Spleen (tissue), 13 donors: ENCODE measurements at places on chromosomes 4 and X.

- no peak for DNase-seq
These were observed 63.9 kb upstream of the FAT1 start for GRCh38 chr4:186787536-186787935.

DNA sequence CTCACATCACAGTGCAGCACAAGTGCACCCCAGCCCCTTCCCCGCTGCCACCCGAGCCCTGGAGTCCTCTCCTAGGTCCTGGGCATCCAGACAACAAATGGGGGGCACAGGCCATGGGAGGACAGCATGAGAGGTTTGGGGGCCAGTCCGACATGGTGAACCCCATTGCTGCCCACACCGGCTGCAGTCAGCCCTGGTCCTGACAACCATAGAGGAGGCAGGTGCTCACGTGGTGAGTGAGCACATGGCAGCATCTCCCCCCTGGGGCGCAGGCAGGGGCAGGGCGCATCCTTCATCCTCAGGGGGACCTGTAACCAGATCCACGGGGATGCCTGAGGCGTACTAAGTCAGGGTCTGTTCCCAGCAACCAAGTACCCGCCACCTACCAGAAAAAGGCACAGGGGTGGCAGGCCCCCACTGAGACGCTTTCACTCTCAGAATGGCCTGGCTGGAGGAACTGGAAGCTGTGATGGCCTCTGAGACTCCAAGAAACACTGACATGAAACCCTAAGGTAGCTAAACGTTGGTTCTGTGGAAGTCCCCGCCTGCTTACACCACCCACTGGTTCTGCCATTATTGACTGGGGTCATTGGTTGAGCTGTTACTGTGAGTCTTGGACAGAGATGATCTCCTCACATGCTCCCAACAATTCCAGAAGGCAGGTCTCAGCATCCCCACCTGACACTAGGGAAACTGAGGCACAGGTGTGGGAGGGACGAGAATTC is 6.5 kb downstream of the ZFYVE28 start:
- DNase-seq: no peak

GRCh38 chrX:1700757-1701156 is 85.9 kb downstream of the ASMT start:
- DNase-seq: no peak

GRCh38 chr4:17578482-17578891 is 1.5 kb downstream of the LAP3 start:
- DNase-seq: no peak

GRCh38 chrX:22526339-22526738 is 253.6 kb downstream of the CBLL2 start:
- no peak for DNase-seq

DNA sequence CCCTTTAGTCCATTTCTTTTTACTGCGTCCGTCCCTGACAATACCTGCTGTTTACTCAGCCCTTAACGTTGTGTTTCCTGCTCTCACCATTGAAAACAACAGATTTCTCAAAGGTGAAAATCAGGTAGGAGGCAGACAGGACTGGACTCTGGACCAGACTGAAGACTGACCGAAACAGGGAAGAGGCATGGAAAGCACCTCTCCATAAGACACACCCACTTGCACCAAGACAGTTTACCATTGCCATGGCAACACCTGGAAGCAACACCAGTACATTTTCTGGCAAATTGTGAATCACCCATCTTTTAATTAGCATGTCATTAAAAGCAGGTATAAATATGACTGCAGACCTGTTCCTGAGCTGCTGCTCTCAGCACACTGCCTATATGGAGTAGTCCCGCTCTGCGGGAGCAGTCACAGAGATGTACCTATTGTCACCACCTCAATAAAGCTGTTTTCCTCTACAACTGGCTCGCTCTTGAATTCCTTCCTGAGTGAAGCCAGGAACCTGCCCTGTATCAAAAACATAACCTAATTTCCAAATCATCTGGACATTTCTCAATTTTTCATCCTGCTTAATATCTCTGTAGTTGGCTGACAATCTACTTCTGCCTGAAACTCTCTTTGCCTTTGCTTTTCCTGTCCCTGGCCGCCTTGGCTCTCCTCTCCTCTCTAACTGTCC is 117.0 kb downstream of the RNF150 start:
- DNase-seq: no peak

DNA sequence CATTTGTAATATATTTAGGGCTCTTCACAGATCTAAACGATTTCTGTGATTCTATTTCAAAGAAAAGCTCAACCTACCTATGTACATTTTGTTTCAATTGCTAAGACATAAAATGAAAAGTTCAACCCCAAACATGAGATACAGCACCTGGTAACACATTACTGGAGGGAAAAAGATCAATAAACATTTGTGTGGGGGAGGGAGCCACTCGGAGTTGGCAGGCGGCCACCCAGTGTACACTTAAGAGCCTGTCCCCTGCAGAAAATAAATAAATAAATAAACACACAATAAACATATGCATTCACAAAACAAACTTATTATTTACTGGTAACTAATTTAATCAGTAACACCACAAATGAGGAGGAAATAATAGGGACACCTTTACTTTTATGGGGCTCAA is 19.3 kb downstream of the PRSS48 start:
- no peak for DNase-seq

- peak; percentile 89 for DNase-seq
These were observed 361 bp downstream of the QDPR start for GRCh38 chr4:17511509-17511949.

DNA sequence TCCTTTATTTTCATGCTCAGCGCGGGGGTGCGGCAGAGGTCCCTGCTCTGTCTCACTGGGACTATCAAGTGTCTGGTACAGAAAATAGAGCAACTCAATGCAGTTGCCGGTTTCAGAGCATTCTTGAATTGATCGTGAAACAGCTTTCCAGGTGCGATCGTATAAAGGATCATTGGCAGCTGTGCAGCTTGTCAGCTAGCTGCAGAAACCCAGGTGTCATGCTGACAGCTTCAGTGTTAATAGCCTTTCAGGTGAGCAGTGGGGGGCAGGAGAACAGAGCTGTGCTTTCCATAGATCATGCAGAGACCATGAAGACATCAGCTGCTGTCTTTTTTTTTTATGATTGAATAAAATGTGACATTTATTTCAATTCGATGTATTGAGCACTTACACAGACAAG is 583.9 kb downstream of the NLGN4X start:
- no peak for DNase-seq

- no peak for DNase-seq
These were observed 6.8 kb upstream of the ODAPH start for GRCh38 chr4:75549019-75549418.

DNA sequence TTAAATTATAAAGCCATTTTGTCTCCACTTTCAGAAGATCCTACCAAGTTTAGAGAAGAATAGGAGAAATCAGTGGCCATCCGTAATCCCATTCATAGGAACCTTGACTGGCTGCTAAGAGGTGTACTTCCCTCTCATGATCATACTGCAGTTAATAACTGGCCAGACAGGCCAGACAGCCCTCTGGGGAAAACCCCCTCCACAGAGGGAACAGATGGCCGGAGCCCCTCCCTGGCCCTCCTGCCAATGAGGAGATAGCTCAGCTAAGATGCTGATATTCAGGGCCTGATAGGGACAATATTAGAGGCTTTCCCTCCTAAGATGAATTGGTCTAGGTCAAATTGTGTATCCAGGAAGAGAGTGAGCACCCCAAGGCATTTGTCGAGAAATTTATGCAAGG is 200.0 kb upstream of the MAOA start:
- DNase-seq: no peak

DNA sequence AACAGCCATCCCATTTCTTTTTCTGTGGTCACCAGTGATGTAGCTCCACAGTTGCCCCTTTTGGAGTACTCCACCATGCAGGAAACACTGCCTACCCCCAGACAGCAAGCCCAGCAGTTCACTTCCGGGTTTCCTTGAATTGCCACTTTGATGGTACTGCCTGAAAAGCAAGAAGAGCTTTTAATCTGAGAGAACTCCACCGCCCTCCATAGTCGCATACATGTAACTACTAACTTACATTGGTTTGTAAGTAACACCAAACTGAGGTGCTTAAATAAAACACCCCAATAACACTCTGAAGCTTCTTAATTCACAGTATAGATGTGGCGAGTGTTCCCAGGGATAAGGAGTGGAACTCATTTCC is 53.6 kb upstream of the HPSE start:
- no peak for DNase-seq

- no peak for DNase-seq
These were observed 60.6 kb upstream of the LIMCH1 start for GRCh38 chr4:41477181-41477905.

GRCh38 chr4:104868958-104869357 is 277.7 kb upstream of the TET2 start:
- no peak for DNase-seq

- no peak for DNase-seq
These were observed 76.4 kb downstream of the CLCN4 start for GRCh38 chrX:10233173-10233572.

DNA sequence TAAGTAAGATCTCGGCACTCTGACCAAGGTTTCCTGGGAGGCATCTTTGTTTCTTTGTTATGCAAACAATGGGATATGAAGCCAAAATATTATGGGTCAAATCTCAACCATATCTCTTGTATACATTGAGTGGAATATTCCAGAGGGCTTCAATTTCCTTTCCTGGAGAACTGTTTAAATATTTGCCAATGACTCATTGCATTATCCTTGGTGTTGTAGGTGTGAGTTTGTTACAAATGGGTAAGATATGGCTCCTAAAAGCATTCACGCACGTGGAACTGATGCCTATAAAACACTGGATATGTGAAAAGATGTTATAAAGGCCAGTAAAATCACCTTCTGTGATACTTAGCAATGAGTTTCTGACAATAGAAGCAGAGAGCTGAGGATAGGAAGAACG is 150.5 kb upstream of the WDR1 start:
- no peak for DNase-seq

DNA sequence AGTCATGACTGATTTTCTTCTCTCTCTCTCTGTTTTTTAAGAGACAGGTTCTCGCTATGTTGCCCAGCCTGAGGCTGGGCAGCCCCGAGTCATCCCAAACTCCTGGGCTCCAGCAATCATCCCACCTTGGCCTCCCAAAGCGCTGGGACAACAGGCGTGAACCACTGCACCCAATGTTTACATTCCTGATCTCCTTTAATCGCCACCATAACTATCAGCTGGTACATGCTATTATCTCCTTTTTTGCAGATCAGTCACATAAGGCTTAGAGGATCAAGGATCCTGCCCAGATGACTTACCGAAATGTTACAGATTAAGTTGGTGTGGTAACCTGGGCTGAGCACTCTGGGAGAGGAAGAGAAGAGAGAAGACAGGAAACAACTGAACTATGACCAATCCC is 1.5 kb upstream of the USP46 start:
- no peak for DNase-seq

DNA sequence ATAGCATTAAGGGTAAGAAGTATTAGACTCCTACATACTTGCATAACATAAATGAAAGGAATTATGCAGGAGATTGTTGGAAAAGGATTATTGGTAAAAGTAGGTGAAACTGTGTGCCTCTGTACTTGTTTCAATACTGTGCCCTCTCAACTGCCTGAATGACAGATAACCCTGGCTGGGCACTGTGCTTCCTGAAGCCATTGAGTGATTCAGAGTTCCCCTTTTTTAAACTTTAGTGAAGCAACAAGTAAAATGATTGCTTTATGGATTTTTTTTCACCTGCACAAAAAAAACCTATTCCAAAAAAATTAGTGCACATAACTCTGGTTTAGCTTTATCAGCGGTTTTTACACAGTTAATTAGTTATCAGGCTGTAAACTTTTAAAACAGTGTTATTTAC is 204.8 kb downstream of the TRAM1L1 start:
- DNase-seq: no peak

DNA sequence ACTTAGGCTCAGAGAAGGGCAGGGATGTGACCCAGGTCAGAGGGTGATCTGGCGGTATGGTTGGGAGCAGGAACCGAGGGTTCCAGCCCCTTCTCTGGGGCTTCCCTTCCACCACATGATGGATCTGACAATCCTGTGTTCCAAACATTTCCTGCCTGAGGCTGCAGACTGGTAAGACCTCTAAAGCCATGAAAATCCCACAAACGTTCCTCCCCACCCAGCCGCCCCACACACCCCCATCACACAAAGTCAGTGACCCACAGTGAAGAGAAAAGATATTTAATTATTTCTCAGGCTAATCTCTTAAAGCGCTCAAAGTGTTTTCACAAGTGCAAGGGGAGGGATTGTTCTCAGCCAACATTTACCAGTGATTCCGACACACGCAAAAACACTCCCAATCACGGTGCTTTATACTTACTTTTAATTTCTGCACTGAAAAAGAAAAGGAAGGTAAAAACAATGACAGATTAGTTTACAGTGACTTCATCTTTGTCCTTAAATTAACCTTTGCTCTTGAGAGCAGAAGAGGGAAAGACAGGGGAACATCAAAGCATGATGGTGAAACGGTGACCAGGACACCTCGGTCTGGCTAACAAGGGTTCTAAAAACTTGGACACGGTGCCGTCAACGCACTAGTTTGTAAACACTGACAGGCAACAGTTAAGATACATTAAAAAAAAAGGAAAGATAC is 42.4 kb downstream of the WDR1 start:
- no peak for DNase-seq

DNA sequence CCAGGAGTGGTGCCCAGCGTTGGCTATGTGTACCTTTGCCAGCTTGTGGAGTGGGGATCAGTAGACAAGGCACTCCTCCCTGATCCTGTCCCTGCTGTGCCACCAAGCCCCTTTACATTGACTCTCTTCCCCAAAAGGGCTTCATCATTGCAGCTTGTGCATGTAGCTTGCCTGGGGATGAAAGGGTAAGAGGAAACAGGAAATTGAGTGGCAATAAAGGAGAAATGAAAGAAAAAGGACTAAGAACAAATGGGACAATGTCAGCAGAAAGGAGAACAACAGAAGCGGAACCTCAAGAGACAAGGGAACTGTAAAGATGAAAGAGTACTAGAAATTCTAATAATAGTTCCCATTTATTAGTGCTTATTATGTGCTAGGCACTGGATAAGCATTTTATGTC is 8.7 kb upstream of the IL13RA1 start:
- no peak for DNase-seq

DNA sequence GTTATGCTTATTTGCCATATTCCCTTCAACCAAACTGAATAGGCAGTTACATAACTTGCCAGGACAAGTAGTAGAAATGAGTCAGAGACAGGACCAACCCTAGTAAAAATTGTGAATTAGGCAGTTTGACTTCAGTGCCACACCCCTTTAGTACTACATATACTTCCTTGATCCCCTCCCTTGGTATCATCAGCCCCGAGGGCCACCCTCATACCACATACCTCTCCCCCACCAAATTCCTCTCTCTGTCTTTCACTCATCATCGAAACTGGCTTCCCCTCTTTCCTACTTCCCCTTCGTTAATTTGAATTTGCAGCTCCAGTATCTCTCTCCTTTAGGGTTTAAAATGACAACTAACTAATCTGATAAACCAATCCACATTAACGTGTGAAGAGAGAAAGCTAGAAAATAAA is 7.9 kb upstream of the PTPN13 start:
- no peak for DNase-seq

DNA sequence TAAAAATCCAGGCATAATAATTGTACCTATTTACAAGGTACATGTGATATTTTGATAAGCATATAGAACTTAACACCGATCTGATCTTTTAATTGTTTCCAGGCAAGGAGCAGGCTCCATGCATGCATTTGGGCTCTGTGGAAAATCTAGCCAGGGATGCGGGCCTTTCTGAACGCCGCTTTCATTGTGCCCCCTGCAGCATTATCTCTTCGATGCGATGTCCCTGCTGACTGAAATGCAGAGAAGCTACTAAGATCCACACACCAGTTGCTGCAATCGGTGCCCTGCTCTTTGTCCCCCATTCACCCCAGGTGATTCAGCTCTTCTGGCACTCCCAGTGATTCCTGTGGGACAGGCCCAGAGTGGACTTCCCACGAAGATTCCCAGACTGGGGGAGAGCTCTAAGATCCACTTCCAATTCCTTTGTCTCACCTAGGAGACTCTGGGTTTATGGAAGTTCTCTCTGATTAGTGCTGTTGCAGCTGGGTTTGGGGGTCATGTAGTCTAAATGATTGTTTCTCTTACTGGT is 254.3 kb upstream of the AGA start:
- no peak for DNase-seq
